ENCODE measurements at places on chromosomes 7 and 10. TPM values are rescaled to one million over a fixed set of nuclear protein-coding genes. Genes with fewer than 3 reads are reported as not detected.

The CDH23 gene
- 0.51 TPM for total RNA-seq

The CPA4 gene
- not detected for total RNA-seq

The KCP gene
- total RNA-seq: 1.2 TPM

The TRPV5 gene
- total RNA-seq: not detected

The OR6B1 gene
- not detected for total RNA-seq

The RBP3 gene
- not detected for total RNA-seq

The AKR1C4 gene
- total RNA-seq: not detected

The ITGB1 gene
- total RNA-seq: 576 TPM

The RET gene
- total RNA-seq: 0.09 TPM

- no peak overlapping the region for H3K4me3 ChIP-seq
- no peak for DNase-seq
- no peaks in the 10 kb centered on the region for H3K27me3 ChIP-seq
- H3K36me3 ChIP-seq: peaks cover 4% of the 10 kb centered on the region
- H3K4me1 ChIP-seq: no peaks in the 10 kb centered on the region
- no peak overlapping the region for H3K27ac ChIP-seq
Observed at GRCh38 chr7:102253066-102253972, 33.3 kb upstream of the SH2B2 start.

DNA sequence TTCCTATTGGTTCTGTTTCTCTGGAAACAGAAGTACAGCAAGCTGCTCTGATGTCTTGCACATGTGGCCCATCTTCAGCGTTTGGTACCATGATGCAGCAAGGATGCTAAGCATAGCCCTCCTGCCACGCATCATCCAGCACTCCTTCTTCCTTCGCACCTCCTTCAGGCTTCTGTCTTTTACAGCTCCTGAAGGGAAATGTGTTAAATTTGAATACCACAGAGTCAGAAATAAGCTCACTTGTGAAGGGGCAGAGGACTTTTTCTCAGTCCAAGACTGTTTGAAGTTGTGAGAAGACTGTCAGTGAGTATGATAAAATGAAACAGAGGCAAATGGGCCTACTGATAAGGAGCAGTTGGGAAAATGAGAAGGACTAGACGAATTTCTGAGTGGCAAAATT, 20.7 kb downstream of the TSPAN13 start:
- H3K4me3 ChIP-seq: no peak overlapping the region
- no peak overlapping the region for H3K27ac ChIP-seq
- peaks cover 20% of the 10 kb centered on the region for H3K4me1 ChIP-seq
- no peaks in the 10 kb centered on the region for H3K27me3 ChIP-seq
- no peak for DNase-seq

GRCh38 chr7:36598054-36598674, 126.1 kb downstream of the AOAH start:
- no peak overlapping the region for H3K4me3 ChIP-seq
- H3K27me3 ChIP-seq: no peaks in the 10 kb centered on the region
- DNase-seq: peak; percentile 10
- no peak overlapping the region for H3K27ac ChIP-seq
- H3K4me1 ChIP-seq: no peaks in the 10 kb centered on the region
- no peaks in the 10 kb centered on the region for H3K36me3 ChIP-seq

- DNase-seq: no peak
- no peaks in the 10 kb centered on the region for H3K27me3 ChIP-seq
- no peaks in the 10 kb centered on the region for H3K4me1 ChIP-seq
- H3K4me3 ChIP-seq: no peak overlapping the region
- no peak overlapping the region for H3K27ac ChIP-seq
Observed at GRCh38 chr7:6934981-6935380, 108.9 kb upstream of the CCZ1B start.

DNA sequence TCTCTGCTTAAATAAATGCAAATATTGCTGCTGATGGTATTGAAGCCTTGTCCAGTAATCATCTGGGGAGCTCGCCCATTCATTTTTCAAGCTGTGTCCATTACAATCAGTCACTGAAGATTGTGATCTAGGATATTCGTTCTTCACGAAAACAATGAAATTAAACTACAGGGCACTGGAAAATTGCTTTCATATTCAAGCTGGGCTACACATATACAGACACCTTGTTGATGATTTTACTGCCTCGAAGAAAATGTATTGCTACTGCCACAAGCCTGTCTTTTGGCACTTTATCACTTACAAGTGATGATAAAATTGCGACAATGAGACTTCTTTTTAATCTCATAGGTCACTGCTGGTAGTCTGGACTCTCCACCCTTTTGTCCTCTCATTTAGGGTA, 100.0 kb upstream of the MINDY3 start:
- H3K4me1 ChIP-seq: no peaks in the 10 kb centered on the region
- no peaks in the 10 kb centered on the region for H3K27me3 ChIP-seq
- no peaks in the 10 kb centered on the region for H3K36me3 ChIP-seq
- no peak for DNase-seq
- H3K4me3 ChIP-seq: no peak overlapping the region
- no peak overlapping the region for H3K27ac ChIP-seq

DNA sequence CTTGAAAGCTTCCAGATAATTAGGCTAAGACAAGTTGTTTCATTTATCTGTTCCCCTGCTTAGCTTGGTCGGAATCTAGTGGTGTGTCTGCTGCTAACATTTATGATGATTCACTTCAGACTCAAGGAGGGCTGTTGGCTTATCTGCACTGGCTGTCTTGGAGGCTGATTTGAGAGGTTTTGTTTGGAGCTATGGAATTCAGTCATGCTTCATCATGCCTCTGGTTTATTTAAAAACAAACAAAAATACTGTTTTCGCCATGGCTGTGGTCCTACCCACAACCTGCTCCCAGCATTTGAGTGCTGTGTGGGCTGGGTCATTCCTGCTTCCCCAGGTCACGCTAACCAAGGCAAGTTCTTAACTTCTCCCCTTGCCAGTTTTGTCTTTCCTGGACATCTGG, 11.7 kb upstream of the ARPC1B start:
- peaks cover 67% of the 10 kb centered on the region for H3K36me3 ChIP-seq
- H3K4me1 ChIP-seq: no peaks in the 10 kb centered on the region
- H3K4me3 ChIP-seq: no peak overlapping the region
- no peak for DNase-seq
- no peaks in the 10 kb centered on the region for H3K27me3 ChIP-seq
- H3K27ac ChIP-seq: no peak overlapping the region

DNA sequence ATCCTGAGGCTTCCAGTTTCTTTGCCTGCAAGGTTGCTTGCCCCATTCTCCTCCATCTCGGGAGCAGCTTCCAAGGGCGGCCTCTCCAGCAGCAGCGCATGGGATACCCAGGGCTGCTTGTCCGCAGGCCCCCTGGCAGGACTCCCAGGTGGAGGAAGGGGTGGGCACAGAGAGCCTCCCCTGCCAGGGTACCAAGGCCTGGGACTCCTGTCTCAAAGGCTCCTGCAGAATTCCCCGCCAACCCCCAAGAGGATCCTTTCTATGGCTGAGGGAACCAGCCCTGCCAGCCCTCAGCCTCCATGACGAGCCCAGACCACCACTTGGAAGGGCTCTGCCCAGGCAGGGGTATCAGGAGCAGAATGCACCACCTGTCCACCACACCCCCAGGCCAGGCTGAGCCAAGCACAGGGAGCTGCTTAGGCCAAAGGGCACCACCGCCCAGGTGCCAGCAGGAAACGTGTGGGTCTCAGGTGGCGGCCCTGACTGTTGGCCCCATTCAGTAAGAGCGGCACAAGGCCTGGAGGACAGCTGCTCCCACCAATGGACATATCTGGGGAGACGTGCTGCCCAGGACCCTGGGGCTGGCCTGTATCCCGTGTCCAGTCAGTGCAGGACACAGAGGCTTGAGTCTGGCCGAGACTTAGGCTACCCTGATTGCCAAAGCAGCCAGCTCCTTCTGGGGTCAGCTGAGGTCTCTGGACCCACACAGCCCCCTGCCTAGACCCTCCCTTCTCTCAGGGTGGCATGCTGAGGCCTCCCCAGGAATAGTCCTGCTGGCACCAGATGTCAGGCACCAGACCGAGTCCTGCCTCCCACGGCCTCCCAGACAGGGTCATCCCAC, 33.8 kb upstream of the INPP5A start:
- no peak for DNase-seq
- H3K4me3 ChIP-seq: no peak overlapping the region

DNA sequence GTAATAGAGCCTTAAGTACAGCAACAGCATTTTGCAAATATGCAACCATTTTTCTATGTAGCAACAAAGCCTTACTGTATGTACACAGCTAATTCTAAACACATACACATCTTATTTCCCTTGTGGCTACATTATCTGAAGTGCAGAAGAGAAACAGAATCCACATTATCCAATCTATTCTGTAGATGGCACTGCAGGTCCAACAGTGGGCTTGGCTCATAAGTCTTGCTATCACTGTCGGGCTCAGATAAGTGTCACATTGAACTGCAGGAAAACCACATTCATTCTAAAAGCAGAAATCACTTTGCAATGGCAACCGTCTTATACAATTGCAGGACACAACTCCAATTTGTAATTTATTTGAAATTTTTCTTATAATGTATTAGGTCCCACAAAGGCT, 109.8 kb upstream of the NOBOX start:
- no peaks in the 10 kb centered on the region for H3K36me3 ChIP-seq
- H3K27ac ChIP-seq: no peak overlapping the region
- H3K4me3 ChIP-seq: no peak overlapping the region
- DNase-seq: peak; percentile 34
- no peaks in the 10 kb centered on the region for H3K27me3 ChIP-seq

- DNase-seq: no peak
- H3K27me3 ChIP-seq: no peaks in the 10 kb centered on the region
Observed at GRCh38 chr10:113151190-113151666, 201.2 kb downstream of the TCF7L2 start.

GRCh38 chr10:127216274-127216673, 19.9 kb upstream of the INSYN2A start:
- no peak for DNase-seq
- no peaks in the 10 kb centered on the region for H3K4me1 ChIP-seq
- no peak overlapping the region for H3K27ac ChIP-seq
- H3K27me3 ChIP-seq: no peaks in the 10 kb centered on the region
- H3K4me3 ChIP-seq: no peak overlapping the region

GRCh38 chr7:17640730-17641377, 299.4 kb downstream of the SNX13 start:
- H3K4me1 ChIP-seq: no peaks in the 10 kb centered on the region
- DNase-seq: peak; percentile 61
- H3K27me3 ChIP-seq: no peaks in the 10 kb centered on the region
- H3K4me3 ChIP-seq: no peak overlapping the region

GRCh38 chr10:7526017-7526400, 115.2 kb upstream of the SFMBT2 start:
- no peak for DNase-seq
- no peaks in the 10 kb centered on the region for H3K36me3 ChIP-seq
- no peak overlapping the region for H3K4me3 ChIP-seq
- H3K27me3 ChIP-seq: no peaks in the 10 kb centered on the region

- no peak overlapping the region for H3K4me3 ChIP-seq
- no peaks in the 10 kb centered on the region for H3K4me1 ChIP-seq
Observed at GRCh38 chr7:92567460-92567859, 22.7 kb downstream of the FAM133B start.

DNA sequence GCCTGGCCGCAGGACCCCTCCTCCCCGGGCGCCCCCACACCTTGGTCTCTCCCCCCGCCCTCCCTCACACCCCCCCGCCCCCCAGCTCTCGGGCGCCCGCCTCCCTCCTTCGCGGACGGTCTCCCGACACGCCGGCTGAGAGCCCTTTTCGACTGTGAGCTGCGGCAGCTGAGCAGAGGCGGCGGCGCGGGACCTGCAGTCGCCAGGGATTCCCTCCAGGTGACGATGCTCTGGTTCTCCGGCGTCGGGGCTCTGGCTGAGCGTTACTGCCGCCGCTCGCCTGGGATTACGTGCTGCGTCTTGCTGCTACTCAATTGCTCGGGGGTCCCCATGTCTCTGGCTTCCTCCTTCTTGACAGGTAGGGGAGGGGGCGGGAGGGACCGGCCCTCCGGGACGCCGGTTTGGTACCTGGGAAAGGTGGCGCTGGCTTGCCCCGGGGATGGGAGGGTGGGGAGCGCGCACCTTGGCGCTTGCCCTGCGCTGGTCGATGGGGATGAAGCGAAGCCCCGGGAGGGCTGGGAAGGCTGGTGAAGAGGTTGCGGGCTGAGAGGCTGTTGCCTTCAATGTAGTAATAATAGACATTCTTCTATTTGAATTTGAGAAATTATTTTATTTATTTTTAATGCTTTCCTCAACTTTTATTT, at the start of gene BMPER:
Gene BMPER, plus strand, starts transcription at position 151 of the 644 bp plus-strand sequence. Its CDS starts 75 bp downstream, at position 226.
- H3K4me1 ChIP-seq: peaks cover 35% of the 10 kb centered on the region
- peak within 1 kb of the TSS; percentile 97 for H3K4me3 ChIP-seq
- no peaks in the 10 kb centered on the region for H3K36me3 ChIP-seq
- peak within 1 kb of the TSS; percentile 95 for H3K27ac ChIP-seq
- H3K27me3 ChIP-seq: no peaks in the 10 kb centered on the region
- peak; percentile 92 for DNase-seq

- no peaks in the 10 kb centered on the region for H3K27me3 ChIP-seq
- no peaks in the 10 kb centered on the region for H3K36me3 ChIP-seq
- H3K4me3 ChIP-seq: no peak overlapping the region
Observed at GRCh38 chr7:26648554-26648953, 215.8 kb downstream of the SKAP2 start.

DNA sequence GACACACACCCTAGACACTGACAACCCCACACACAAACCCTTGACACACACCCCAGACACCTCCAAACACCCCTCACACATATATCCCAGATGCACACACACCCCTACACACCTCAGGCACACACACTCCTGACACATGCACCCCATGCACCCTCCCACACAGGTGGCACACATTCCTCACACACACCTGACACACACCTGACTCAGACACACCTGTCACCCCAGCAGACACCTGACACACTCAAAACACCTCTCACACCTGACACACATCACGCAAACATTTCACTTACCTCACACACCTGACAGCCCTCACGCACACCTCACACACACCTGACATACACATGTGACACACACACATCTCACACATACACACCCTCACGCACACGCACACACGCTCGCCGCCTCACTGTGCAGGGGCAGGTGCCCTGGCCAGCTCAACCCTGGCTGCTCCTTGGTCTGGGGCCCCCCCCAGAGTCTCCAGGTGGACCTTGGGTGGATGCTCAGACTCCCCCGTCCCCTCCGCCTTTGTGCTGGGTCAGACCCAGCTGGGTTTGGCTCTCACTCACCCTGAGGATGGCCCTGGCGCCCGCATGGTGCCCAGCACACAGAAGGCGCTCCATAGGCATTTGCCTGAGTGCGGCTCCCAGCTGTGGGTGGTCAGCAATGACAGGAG, 3.1 kb upstream of the CALY start:
- DNase-seq: no peak
- peaks cover 3% of the 10 kb centered on the region for H3K4me1 ChIP-seq
- no peak overlapping the region for H3K4me3 ChIP-seq

Data from cardiac muscle cell (in vitro differentiated cells and primary cell).